Effector CD8-positive, alpha-beta T cell (primary cell): ENCODE measurements at places on chromosomes 5 and 9.
A peak's percentile ranks its signal among the peaks of the same experiment; 100 is the strongest.

- no peak for DNase-seq
These were observed 394.9 kb downstream of the GADD45G start for GRCh38 chr9:89999534-90000370.

DNA sequence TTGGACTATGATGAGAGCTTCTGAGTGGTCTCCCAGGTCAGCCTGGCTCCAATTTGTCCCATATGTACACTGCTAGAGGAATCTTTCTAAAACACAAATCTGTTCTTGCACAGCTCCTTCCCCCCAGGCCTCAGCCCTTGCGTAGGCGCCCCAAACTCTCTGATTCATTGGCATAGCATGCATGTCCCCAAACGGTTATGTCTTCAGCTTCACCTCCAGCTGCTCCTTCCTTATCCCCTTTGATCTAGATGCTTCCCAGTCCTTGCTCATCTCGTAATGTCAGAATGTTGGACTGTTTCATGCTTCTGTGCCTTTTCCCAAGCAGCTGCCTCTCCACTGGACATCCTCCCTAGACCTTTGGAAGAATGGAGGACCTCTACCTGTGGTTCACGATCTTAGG, 60.1 kb upstream of the BASP1 start:
- no peak for DNase-seq

GRCh38 chr5:111242606-111243005, 18.4 kb downstream of the CAMK4 start:
- no peak for DNase-seq

DNA sequence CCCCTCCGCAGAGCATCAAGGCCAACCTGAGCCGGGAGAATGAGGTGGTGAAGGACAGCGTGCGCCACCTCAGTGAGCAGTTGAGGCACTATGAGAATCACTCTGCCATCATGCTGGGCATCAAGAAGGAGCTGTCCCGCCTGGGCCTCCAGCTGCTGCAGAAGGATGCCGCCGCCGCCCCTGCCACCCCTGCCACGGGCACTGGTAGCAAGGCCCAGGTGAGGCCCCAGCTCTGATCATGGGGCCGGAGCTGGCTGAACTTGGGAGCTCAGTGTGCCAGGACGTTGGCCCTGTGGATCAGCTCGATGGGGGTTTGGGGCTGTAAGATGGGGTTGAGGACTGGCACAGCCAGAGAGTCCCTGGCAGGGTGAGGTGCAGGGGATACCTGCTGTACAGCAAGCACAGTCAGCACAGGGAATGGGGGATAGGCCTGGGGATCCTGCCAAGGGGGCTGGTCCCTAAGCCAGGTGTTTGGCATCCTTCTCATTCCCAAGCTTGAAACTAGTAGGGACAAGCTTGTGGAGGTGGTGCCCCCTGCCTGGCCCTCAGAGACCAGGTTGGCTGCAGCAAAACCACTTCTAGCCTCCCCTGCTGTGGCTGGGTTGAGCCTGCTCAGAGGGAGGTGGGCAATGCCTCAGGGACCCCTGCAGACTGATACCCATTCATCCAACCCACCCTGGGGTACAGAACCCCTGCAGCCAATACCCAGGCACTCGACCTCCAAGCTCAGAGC, 22.5 kb downstream of the OLFML2A start:
- DNase-seq = no peak

DNA sequence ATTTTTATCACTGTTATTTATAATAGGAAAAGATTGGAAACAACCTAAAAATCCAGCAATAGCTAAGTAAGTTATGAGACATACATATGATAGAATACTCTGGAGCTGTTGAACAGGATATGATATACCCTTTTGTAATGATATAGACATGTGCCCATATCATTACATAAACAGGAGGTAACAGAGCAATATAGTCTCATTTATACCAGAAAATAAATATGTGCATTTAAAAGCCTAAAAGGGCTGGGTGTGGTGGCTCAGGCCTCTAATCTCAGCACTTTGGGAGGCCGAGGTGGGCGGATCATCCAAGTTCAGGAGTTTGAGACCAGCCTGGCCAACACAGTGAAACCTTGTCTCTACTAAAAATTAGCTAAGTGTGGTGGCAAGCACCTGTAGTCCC, 2.3 kb upstream of the FABP6 start:
- DNase-seq = no peak

DNA sequence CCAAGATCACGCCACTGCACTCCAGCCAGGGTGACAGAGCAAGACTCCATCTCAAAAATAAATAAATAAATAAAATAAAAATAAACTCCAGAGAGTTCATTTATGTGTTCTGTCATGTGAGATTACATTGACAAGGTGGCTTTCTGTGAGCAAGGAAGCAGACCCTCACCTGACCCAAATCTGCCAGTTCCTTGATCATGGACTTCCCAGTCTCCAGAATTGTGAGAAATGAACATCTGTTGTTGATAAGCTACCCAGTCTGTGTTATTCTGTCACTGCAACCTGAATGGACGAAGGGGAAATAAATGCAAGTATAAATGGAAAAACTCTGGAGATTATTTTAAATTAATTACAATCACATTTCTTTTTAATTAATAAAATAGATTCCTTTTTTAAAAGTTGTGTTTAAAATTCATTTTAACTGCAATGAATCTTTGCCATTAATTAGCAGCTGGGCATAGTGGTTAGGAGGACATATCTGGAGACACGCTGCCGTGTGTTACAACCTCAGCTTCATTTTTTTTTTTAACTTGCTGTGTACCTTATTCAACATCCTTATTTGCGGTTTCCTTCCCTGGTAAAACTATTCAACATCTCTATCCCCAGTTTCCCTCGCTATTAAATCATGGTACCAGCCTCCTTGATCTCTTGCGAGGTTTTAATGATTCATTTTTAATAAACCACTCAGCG, 376.4 kb downstream of the CHSY3 start:
- no peak for DNase-seq

GRCh38 chr5:107541400-107541799, 129.3 kb downstream of the EFNA5 start:
- no peak for DNase-seq

DNA sequence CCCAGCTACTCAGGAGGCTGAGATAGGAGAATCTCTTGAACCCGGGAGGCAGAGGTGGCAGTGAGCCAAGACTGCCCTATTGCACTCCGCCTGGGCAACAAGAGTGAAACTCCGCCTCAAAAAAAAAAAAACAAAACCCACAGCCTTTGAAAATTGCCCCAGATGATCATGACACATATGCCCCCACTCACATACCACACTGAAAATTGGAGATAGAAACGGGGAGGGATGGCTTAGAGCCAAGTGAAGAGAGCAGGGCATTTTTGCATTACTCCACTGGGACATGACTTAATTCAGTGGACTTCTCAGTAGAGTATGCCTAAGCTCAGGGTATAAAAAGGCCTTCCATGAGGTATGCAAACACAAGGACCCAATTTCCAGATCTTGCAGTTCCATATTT, 309.3 kb downstream of the BNC2 start:
- DNase-seq = no peak

DNA sequence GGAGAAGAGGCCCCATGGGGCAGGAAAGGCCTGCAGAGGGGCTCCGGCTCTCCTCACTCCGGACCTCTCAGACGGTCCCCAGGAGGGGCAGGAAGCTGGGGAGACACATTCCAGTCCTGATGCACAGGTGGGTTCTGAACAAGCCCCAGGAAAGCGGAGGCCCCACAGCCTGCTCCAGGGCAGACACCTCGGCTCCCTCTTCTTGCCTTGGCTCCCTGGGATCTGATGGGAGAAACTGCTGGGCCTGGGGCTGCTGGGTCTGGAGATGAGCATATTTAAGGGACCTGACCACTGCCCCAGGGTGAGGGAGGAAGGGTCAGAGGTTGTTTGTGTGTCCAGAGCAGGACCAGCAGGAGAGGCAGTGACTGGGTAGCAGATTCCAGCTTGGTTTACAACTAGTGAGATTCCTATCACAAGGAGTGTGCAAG, 1.2 kb downstream of the CORO2A start:
- no peak for DNase-seq

DNA sequence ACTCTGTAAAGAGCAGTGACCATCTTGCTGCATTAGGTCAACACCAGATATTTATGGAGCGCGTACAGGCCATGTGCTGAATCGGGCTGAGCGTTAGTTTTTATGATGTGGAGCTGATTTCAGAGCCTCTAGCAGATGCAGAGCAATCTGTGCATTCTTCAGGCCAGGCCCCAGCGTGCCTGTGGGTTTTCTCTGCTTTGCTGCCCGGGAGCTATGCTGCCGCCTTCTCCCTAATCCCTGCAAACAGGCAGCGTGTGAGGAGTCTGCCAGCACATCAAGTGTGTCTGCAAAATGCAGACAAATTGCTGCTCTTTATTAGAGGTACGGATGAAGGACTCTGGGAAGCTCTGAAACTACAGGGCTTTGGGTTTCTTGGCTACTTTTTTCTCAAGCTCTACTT, 170.0 kb downstream of the NTRK2 start:
- no peak for DNase-seq

- DNase-seq = no peak
These were observed 7.7 kb downstream of the EHMT1 start for GRCh38 chr9:137626464-137626863.

- DNase-seq = no peak
These were observed 74.0 kb upstream of the SPTLC1 start for GRCh38 chr9:92188969-92189781.

GRCh38 chr9:13268469-13268868, 11.0 kb downstream of the MPDZ start:
- no peak for DNase-seq

- no peak for DNase-seq
These were observed 417.2 kb downstream of the TMEM232 start for GRCh38 chr5:110309222-110309621.

DNA sequence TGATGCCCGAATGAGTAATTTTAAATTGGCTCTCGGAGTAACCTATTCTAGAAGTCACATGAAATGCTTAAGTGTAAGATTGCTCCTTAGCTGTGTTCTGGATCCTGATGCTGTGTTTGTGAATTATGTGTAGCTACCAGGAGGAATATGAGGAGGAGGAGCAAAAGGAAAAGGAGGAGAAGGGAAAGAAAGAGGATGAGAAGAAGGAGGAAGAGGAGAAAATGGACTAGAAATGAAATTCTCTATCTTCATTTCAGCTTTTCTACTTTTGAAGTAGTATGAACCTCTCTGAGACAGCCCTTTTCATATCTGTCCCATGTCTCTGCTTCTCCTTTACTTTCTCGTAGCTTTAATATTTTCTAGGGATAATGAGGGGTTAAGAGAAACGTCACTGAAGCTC, 119.4 kb upstream of the ACTBL2 start:
- no peak for DNase-seq

GRCh38 chr5:138372653-138373052, 20.2 kb downstream of the KDM3B start:
- no peak for DNase-seq

- DNase-seq = no peak
These were observed 12.7 kb upstream of the PRELID2 start for GRCh38 chr5:145847499-145848497.

- DNase-seq = no peak
These were observed 55.6 kb downstream of the ATPSCKMT start for GRCh38 chr5:10194083-10194482.

DNA sequence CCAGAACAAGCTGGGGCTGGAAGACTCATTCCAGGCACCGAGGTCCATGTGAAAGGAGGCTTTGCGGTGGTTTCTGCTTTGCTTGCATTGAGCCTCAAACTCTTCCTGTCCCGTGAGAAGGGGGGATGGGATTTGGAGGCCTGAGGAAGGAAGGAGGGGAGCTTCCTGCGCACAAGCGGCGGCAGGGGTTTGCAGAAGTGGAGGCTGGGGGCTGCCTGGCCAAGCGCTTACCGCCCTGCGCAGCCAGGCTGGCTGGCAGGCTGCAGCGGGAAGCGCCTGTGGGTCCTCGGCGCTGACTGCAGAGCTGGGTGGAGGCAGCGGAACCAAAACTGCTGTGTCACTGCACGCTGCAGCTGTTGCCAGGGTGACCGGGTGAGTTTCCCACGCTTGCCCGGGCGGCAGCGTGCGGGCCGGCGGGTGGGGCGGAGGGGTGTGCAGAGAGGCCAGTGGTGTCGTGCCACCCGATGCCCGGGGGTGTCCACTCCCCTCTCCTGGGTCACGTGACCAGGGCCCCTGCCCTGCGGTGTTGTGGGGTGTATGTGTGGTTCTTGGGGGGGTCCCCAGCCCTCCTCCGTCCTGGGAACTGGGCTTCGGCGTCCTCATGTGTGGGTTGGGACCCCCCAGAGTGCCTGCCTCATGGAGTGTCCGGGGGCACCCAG, 81.0 kb downstream of the RXRA start:
- peak; percentile 29 for DNase-seq

DNA sequence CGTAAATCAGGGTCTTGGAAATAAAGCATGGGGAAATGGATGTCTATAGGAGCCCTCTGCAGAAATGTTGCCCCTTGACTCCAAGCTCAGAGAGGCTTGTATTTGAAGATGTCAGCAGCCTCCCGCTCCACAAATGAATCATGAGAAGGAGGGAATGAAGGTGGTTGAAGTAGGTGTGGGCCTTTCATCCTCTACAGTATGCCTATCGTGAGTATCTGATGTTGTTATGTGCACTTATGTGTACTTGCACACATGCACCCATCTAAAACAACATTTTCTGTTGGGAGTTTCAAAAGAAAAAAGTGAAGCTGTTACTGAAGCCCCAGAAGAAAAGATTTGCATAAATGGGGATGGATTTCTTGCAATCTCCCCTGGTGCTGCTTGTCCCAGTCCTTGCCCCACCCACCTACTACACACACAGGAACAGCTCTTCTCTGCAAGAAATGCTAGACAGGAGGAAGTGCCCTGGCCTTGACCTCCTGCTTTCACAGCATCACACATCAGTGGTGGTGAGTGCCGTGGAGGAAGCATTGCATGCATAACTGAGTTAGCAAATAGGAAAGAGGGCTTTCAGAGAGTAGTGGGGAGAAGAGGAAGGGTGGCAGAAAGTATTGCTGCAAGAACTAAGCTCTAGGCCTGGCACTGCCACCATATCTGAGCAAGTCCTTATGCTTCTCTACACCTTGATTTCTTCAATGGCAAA, 156.1 kb downstream of the SNX18 start:
- DNase-seq = peak; percentile 1

DNA sequence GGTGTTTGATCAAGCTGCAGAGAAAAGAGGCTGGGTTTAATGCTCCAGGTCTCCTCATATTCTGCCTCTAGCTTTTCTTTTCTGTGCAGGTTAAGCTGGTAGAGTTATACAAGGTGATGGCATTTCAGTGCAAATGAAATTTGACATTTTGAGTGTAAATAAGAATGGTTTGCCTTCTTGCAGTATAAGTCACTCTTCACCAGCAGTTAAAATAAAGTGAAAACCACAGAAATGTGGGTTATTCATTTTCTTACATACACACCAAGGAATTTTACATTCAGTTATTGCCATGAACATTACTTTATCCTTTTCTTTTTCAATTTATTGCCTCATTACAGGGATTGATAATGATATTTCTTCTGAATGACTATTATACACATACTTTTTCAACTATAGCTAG, 337.5 kb upstream of the PCSK5 start:
- no peak for DNase-seq

GRCh38 chr9:70131296-70131695, 87.6 kb downstream of the MAMDC2 start:
- no peak for DNase-seq
